Suprapubic skin (tissue), 4 donors: ENCODE measurements at places on chromosomes 12 and 14. TPM values are rescaled to one million over a fixed set of nuclear protein-coding genes. Genes with fewer than 3 reads are reported as not detected.

Gene IL26
- not detected for total RNA-seq

Gene SLC5A8
- total RNA-seq = 0.38 TPM

Gene BDKRB1
- total RNA-seq = 3.0 TPM

Gene DTX1
- total RNA-seq = 1.1 TPM

Gene ERBB3
- total RNA-seq = 172 TPM

Gene AHNAK2
- 848 TPM for total RNA-seq

Gene PPP1R3E
- 16.2 TPM for total RNA-seq

Gene COX8C
- total RNA-seq = not detected

Gene STXBP6
- 62.1 TPM for total RNA-seq

Gene KRT6B
- 271 TPM for total RNA-seq

Gene TEAD4
- 13.5 TPM for total RNA-seq

Gene PPM1H
- 3.2 TPM for total RNA-seq

Gene ABCD4
- 87.5 TPM for total RNA-seq

Gene PLA2G1B
- total RNA-seq = not detected

Gene SSTR1
- not detected for total RNA-seq

Gene EPYC
- not detected for total RNA-seq

Gene PACS2
- 41.9 TPM for total RNA-seq

Gene MANSC1
- 11.5 TPM for total RNA-seq

Gene CCDC198
- total RNA-seq = not detected

Gene TSPAN19
- not detected for total RNA-seq

Gene MUCL1
- total RNA-seq = 218 TPM

Gene RAPGEF3
- total RNA-seq = 9.3 TPM

Gene SCAF11
- 144 TPM for total RNA-seq

Gene TPPP2
- not detected for total RNA-seq

Gene MAP3K9
- 13.0 TPM for total RNA-seq

Gene EML5
- 0.68 TPM for total RNA-seq

Gene DBX2
- total RNA-seq = not detected

Gene NKX2-1
- total RNA-seq = not detected

- DNase-seq = no peak
Observed at GRCh38 chr14:48553443-48553842, 878.0 kb upstream of the MDGA2 start.

DNA sequence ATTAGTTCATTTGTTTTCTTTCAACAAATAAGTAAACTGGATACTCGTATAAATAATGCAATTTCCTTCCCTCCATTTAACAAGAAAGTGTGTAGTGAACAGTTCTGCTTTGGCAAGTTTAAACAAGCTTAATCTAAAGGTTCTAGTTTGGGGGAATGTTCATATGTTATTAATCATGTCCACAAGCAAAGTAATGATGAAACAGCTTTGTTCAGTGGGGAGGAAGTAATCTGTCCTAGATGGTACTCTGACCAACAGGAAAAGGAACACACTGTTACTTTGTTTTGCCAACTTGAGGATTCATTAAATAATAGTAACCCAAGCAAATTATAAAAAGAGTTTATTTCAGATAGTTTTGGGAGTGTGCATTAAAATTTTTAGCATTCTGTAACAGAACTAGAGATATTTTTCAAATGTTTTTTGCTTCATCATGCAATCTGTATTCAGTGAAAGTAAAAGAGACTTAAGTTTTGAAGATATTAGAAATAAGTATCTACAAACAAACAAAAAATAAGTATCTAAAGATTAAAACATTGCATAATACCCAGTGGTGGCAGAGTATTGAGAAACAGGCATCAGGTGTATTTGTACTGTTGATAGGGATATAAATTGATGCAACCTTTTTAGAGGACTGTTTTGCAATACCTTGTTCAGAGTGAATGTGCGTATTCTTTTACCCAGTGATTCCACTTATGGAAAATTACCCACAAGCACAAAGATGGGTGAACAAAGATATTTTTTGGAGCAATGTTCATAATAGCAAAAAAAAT is 61.1 kb downstream of the RAB35 start:
- DNase-seq = no peak

GRCh38 chr12:27297566-27297965 is 35.1 kb upstream of the BMAL2 start:
- no peak for DNase-seq

DNA sequence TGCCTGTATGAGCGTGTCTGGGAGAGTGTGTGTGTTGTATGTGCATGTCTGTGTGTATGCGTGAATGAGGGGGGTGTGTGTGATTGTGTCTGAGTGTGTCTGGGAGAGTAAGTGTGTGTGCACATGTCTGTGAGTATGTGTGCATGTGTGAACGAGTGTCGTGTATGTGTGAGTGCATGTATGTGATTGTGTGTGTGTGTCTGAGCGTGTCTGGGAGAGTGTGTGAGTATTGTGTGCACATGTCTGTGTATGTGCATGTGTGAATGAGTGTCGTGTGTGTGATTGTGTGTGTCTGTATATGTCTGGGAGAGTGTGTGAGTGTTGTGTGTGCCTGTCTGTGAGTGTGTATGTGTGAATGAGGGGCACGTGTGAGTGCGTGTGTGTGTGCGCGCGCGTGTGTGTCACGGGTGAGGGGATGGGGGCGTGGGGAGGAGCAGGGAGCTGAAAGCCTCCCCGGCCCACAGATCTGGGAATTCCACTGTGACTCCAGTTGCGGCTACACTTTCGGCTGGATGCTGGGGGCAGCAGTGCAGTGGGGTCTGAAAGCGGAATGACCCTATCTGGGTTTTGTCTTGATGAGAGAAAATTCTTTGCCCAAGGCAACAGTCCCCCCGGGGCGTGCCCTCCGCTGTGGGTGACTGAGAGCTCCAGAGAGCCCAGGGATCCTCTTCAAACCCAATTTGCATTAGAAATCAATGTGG is 138.1 kb upstream of the MED13L start:
- no peak for DNase-seq

- no peak for DNase-seq
Observed at GRCh38 chr12:45644541-45644940, 85.0 kb upstream of the ARID2 start.

GRCh38 chr14:101825797-101826196 is 64.3 kb downstream of the PPP2R5C start:
- no peak for DNase-seq

- DNase-seq = no peak
Observed at GRCh38 chr14:37491076-37491475, 104.0 kb downstream of the FOXA1 start.

DNA sequence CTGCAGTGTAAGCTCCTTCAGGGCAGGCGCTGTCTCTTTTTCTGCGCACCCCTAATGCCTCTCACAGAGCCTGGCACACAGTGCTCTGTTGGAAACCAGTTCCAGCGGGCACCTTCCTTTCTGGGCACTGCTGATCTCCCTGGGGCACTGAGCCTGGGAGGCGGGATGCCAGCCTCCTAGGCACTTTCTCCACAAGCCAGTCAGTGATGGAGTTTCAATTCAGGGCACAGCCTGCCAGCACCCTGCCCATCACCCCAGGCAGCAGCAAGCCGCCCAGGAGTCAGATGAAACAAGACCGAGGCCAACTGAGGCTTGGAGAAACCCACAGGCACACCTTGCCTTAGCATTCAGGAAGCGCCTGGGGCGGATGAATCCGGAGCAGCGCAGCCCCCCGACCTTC is 5.7 kb upstream of the CTDSP2 start:
- no peak for DNase-seq

GRCh38 chr14:35368583-35369392 is 35.8 kb downstream of the NFKBIA start:
- no peak for DNase-seq

DNA sequence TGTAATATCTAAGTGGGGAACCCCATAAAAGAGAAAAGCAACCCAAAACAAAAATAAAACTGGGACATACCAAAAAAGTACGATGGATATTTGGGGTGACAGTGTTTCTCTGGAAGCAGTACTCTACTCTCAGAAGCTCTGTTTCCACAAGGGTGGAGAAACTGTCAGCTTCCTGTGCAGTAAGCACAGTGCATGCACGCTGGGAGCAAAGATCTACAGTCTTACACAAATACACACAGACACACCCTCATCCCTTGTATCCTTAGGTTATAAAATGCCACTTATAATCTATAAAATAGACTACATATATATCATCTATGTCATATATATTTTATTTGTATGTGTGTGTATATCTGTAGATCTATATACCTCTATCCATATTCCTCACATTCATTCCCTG is 225.8 kb upstream of the SOX5 start:
- DNase-seq = no peak

- DNase-seq = no peak
Observed at GRCh38 chr14:87065366-87065765, 927.6 kb downstream of the GALC start.

GRCh38 chr12:109739747-109740693 is 26.4 kb downstream of the FAM222A start:
- peak; percentile 32 for DNase-seq

DNA sequence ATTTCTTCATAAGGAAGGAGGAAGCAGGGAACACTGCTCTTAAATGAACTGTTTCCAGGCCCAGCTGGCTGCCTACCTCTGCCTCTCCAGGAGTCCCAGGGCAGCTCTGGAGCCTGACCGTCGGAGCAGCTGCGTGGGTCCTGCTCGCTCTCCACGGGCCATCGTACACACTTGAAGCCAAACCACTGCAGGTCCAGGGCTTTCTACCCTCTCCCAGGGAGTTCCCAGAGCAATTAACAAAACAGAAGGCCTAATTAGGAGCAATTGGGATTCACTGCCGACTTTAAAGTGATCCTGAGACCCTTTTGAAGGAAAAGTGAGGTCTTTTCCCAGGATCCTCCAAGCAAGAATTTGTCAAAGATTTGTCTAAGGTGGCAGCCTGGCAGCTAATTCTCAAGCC is 76.9 kb downstream of the OTX2 start:
- DNase-seq = no peak

DNA sequence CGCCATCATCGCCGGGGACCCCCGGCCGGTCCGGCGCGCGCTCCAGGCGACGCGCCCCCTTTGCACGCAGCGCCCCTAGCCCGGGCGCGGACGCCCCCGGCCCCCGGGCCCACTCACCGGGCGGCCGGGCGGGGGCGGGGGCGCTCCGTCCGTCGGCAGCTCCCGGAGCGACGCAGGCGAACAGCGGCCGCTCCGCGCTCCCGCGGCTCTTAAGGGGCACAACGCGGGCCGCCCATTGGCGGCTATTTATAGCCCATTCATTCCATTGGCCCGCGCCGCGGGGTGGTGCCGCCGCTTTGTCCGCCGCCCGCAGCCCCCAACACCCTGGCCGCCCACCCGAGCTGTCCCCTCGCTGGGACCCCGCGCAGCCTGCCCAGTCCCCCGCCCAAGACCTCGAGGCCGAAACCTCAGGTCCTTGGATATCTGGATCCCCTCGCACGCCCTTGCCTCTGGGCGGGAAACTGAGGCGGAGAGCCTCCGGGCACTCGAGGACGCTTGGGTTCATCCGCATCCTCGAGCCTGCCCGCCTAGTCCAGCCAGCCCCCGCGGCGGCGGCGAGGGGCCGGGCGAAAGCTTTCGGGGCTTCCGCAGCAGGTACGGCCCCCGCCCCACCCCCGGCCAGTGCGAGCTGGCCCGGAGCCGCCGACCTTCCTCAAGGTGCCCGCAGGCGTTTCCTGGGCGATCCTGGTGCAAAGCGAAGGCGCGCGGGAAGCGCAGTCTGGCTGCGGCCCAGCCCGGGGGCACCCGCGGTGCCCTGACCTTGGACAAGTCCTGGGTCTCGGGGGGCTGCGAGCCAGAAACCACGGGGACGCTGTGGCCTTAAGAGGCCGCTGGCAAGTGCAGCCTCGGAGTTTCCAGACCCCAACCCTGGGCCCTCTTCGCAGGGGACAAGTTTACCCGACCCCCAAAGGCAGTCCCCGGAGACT is at the start of gene CKB:
Gene CKB (minus strand): TSS at position 182 of the 926 bp plus-strand sequence. CDS start 337 bp downstream, outside the sequence.
- DNase-seq = no peak

- DNase-seq = no peak
Observed at GRCh38 chr12:41903014-41903708, 241.5 kb downstream of the GXYLT1 start.

DNA sequence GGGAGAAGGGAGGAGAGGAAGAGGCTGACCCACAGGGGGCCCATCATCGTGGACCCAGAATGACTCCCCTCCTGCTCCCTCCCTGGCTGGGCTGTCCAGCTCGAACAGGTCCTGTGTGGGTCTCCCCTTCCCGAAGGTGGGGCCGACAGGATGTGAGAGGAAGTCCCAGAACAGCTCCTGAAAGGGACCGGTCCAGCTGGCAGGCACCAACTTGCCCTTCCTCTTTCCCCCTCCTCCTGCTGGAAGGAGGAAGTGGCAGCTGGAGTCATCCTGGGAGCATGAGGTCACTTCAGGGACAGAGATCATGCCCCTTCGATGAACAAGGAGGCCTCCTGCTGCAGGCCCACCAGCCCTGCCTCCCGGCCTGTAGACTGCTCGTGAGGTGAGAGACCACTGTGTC is 35.0 kb upstream of the BEGAIN start:
- DNase-seq = peak; percentile 75

- no peak for DNase-seq
Observed at GRCh38 chr14:90903101-90903500, 86.9 kb upstream of the TTC7B start.

DNA sequence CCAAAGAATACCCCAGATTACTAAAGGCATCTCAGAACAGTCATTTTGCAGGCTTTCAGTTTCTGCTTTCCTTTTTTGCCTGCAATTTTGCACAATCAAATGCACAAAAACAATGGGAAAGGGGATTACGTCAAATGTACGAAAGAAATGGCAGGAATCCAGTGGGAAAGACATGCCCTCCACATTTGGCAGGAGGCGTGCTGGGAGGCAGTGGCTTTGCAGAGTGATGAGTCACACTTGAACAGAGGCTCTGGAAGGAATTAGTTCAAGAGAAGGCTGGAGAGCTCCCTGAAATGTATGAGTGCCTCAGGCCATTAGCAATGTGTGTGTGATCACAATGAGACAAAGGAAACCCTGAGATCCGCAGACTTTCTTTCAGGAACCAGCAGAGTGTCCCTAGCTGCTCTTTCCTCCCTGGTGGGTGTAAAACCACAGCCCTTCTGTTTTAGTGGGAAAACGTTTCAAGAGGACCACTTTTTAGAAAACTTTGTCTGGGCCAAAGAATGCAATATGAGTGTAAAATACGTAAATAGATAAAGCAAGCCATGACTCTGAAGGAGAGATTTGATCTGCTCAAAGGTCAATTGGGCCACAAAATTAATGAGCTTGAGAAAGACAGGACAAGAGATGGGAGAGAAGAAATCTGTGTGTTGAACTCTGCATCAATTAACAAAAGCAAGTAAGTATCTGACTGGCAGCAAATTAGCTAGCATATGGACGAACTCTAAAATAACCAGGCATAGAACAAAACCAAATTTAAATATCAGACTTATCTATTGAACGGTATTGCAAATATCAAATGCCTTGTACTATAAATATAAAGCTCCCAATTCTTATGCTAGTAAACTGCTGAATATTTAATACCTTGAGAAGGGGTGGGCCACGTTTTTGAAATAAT is 155.4 kb upstream of the PDE3A start:
- DNase-seq = peak; percentile 87

GRCh38 chr14:77270361-77271112 is 469 bp downstream of the NGB start:
- DNase-seq = no peak

- no peak for DNase-seq
Observed at GRCh38 chr14:64636208-64636979, 67.8 kb upstream of the PLEKHG3 start.

- no peak for DNase-seq
Observed at GRCh38 chr12:62709311-62709710, 225.6 kb downstream of the PPM1H start.
